Upper lobe of left lung (tissue), 6 donors: ENCODE measurements at places on chromosomes 12 and 14. TPM values are rescaled to one million over a fixed set of nuclear protein-coding genes. Genes with fewer than 3 reads are reported as not detected.

GRCh38 chr12:121176826-121177529 is 33.0 kb upstream of the P2RX4 start:
- H3K4me3 ChIP-seq, result no peak overlapping the region
- peak overlapping the region; percentile 26 for H3K27ac ChIP-seq
- no peaks in the 10 kb centered on the region for H3K27me3 ChIP-seq
- H3K36me3 ChIP-seq, result peaks cover 14% of the 10 kb centered on the region
- DNase-seq, result peak; percentile 33
- H3K4me1 ChIP-seq, result no peaks in the 10 kb centered on the region

- H3K27me3 ChIP-seq, result no peaks in the 10 kb centered on the region
- no peak overlapping the region for H3K4me3 ChIP-seq
- no peaks in the 10 kb centered on the region for H3K36me3 ChIP-seq
- H3K27ac ChIP-seq, result no peak overlapping the region
Measured at GRCh38 chr12:21710958-21711775, 53.5 kb upstream of the LDHB start.

DNA sequence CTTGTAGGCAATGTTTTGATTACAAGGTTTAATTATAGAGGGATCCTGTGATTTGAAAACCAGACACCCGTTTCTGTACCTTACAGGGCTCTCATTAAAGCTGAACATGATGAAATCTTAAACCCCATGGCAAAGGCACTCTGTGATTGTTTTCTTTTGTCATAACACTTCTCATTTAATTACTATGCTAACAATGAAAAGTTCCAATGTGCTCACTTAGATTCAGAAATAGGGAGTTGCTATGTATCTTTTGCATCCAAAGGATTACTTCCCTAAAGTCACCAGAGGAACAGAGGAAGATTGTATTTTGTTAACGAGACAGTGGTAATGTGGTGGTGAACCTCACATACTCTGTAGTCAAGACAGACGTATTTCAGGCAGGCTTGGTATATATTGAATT is 81.5 kb upstream of the MYF6 start:
- H3K27me3 ChIP-seq, result no peaks in the 10 kb centered on the region
- H3K4me1 ChIP-seq, result no peaks in the 10 kb centered on the region
- H3K4me3 ChIP-seq, result no peak overlapping the region
- no peak for DNase-seq
- H3K27ac ChIP-seq, result no peak overlapping the region
- no peaks in the 10 kb centered on the region for H3K36me3 ChIP-seq

The KRT1 gene
- not detected for total RNA-seq

- no peak overlapping the region for H3K4me3 ChIP-seq
- no peaks in the 10 kb centered on the region for H3K27me3 ChIP-seq
- H3K4me1 ChIP-seq, result no peaks in the 10 kb centered on the region
- H3K27ac ChIP-seq, result no peak overlapping the region
Measured at GRCh38 chr14:77212097-77212870, 30.7 kb downstream of the TMEM63C start.

- H3K36me3 ChIP-seq, result no peaks in the 10 kb centered on the region
- H3K27ac ChIP-seq, result no peak overlapping the region
- no peak for DNase-seq
- no peaks in the 10 kb centered on the region for H3K4me1 ChIP-seq
Measured at GRCh38 chr12:114248527-114248926, 157.4 kb downstream of the TBX5 start.

- no peaks in the 10 kb centered on the region for H3K27me3 ChIP-seq
- no peaks in the 10 kb centered on the region for H3K4me1 ChIP-seq
- DNase-seq, result no peak
- H3K36me3 ChIP-seq, result no peaks in the 10 kb centered on the region
- no peak overlapping the region for H3K27ac ChIP-seq
Measured at GRCh38 chr14:80930836-80931389, 10.6 kb downstream of the CEP128 start.

The PTCSC3 gene
- total RNA-seq, result 0.83 TPM

DNA sequence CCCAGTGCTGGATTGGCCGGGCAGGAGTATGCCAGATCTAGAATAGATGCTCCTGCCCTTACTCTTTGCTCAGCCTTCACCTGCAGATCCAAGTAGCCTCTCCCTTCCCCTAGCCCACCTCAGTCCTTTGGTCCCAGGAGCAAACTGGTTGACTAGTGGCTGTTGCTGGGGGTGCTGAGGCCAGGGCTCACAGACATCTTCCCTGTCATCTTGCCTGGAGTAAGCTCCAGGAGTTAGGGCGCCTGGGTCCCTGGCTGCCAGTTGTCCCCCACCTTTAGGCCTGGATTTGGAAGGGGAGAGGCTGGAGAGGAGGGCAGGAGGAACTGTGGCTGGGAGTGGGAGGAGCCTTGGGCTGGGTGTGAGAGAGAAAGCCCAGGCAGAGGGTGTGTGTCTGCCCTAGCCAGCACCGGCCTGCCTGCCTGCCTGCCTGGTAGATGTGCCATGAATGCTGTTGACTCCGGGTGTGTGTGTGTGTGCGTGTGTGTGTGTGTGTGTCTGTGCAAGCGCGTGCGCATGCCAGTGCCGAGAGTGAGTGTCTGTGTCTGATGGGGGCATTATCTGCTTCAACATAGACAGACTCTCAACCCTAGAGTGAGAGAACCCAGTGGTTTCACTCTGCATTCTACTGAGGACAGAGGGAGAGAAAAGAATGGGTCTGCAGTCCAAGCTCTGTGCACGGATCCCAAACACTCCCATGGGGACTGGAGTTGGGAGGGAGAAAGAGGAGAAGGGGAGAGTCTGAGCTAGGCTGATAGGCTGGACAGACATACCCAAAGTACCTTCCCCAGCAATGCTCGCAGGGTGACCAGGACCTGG is 845 bp upstream of the RARG start:
- no peak for DNase-seq
- no peaks in the 10 kb centered on the region for H3K36me3 ChIP-seq
- H3K4me3 ChIP-seq, result no peak overlapping the region
- H3K4me1 ChIP-seq, result peaks cover 48% of the 10 kb centered on the region
- peak overlapping the region; percentile 84 for H3K27ac ChIP-seq
- no peaks in the 10 kb centered on the region for H3K27me3 ChIP-seq

The KLHL33 gene
- not detected for total RNA-seq

DNA sequence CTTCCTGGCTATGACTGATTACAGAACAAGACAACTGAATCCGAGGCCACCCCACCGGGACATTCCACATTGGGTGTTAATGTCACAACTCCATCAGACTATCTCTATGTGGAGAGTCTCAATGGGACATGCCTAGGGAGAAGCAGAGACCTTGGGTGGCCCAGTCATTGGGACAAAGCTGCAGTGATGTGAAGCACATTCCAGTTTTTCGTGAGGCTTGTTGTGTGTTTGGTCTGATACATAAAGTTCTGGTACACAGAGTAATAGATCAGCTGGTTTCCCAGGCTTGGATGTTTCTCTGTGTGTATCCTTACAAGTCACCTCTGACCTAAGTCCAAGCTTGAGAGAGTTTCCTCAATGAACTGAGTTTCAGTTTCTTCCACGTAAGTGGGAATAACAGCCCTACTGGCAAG is 42.3 kb downstream of the CPM start:
- no peaks in the 10 kb centered on the region for H3K36me3 ChIP-seq
- no peaks in the 10 kb centered on the region for H3K27me3 ChIP-seq
- no peak for DNase-seq

- H3K27ac ChIP-seq, result no peak overlapping the region
- no peak for DNase-seq
- H3K4me1 ChIP-seq, result peaks cover 11% of the 10 kb centered on the region
- H3K36me3 ChIP-seq, result no peaks in the 10 kb centered on the region
- no peaks in the 10 kb centered on the region for H3K27me3 ChIP-seq
- no peak overlapping the region for H3K4me3 ChIP-seq
Measured at GRCh38 chr14:103861413-103862392, 14.3 kb upstream of the PPP1R13B start.

The ACOT4 gene
- not detected for total RNA-seq

- H3K27ac ChIP-seq, result no peak overlapping the region
- H3K36me3 ChIP-seq, result no peaks in the 10 kb centered on the region
- H3K27me3 ChIP-seq, result no peaks in the 10 kb centered on the region
- peaks cover 3% of the 10 kb centered on the region for H3K4me1 ChIP-seq
Measured at GRCh38 chr12:71125949-71126348, 31.9 kb downstream of the TSPAN8 start.

GRCh38 chr14:90053044-90053443 is 8.8 kb upstream of the KCNK13 start:
- H3K4me1 ChIP-seq, result no peaks in the 10 kb centered on the region
- no peak overlapping the region for H3K27ac ChIP-seq
- no peak for DNase-seq
- no peaks in the 10 kb centered on the region for H3K36me3 ChIP-seq

- H3K36me3 ChIP-seq, result no peaks in the 10 kb centered on the region
- no peak for DNase-seq
- H3K4me1 ChIP-seq, result peaks cover 9% of the 10 kb centered on the region
- H3K27ac ChIP-seq, result no peak overlapping the region
- no peak overlapping the region for H3K4me3 ChIP-seq
Measured at GRCh38 chr12:52413202-52413601, 7.1 kb upstream of the KRT82 start.

- no peaks in the 10 kb centered on the region for H3K4me1 ChIP-seq
- H3K27me3 ChIP-seq, result no peaks in the 10 kb centered on the region
- no peak for DNase-seq
- no peaks in the 10 kb centered on the region for H3K36me3 ChIP-seq
- H3K4me3 ChIP-seq, result no peak overlapping the region
Measured at GRCh38 chr12:94666158-94666557, 15.8 kb upstream of the TMCC3 start.

GRCh38 chr12:130427381-130427887 is 89.7 kb downstream of the PIWIL1 start:
- no peaks in the 10 kb centered on the region for H3K27me3 ChIP-seq
- DNase-seq, result peak; percentile 15
- H3K36me3 ChIP-seq, result no peaks in the 10 kb centered on the region
- no peak overlapping the region for H3K27ac ChIP-seq
- no peaks in the 10 kb centered on the region for H3K4me1 ChIP-seq

GRCh38 chr12:68377881-68378280 is 45.7 kb upstream of the MDM1 start:
- H3K4me3 ChIP-seq, result no peak overlapping the region
- DNase-seq, result no peak
- H3K4me1 ChIP-seq, result peaks cover 39% of the 10 kb centered on the region

DNA sequence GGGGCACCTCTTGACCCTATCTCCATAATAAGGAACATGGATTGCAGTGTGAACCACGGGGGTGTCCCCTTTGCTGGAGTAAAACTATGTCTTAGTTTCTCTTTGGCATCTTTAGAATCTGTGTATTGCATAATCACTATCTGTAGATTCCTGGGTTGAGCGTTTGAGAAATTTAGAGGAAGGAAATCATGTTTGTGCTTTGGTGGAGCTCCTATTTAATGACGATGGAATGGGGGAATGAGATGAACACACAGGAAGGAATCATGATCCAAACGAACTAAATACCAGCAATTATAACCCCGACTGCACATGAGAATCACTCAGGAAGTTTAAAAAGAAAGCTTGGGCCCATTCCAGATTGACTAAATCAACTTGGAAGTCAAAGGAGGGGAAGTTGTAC is 1.3 kb upstream of the MYG1 start:
- peaks cover 34% of the 10 kb centered on the region for H3K36me3 ChIP-seq
- no peaks in the 10 kb centered on the region for H3K27me3 ChIP-seq
- H3K4me3 ChIP-seq, result no peak overlapping the region
- DNase-seq, result no peak

DNA sequence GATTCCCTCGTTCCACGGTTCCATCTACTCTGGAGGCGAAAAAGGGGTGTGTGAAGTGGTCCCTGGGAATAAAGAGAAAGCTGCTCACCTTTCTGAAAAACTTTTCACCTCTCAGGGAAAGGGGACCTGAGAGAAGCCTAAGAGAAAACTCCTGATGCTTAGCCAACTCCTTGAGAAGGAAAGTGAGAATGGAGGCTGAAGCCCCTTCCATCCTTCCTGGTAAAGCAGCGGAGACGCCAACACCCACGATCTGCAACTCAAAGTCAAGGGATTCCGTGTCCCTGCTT is 110.0 kb downstream of the ARF6 start:
- H3K27ac ChIP-seq, result peak overlapping the region; percentile 91
- peak overlapping the region; percentile 61 for H3K4me3 ChIP-seq
- H3K27me3 ChIP-seq, result no peaks in the 10 kb centered on the region
- H3K36me3 ChIP-seq, result no peaks in the 10 kb centered on the region
- no peak for DNase-seq
- peaks cover 46% of the 10 kb centered on the region for H3K4me1 ChIP-seq

DNA sequence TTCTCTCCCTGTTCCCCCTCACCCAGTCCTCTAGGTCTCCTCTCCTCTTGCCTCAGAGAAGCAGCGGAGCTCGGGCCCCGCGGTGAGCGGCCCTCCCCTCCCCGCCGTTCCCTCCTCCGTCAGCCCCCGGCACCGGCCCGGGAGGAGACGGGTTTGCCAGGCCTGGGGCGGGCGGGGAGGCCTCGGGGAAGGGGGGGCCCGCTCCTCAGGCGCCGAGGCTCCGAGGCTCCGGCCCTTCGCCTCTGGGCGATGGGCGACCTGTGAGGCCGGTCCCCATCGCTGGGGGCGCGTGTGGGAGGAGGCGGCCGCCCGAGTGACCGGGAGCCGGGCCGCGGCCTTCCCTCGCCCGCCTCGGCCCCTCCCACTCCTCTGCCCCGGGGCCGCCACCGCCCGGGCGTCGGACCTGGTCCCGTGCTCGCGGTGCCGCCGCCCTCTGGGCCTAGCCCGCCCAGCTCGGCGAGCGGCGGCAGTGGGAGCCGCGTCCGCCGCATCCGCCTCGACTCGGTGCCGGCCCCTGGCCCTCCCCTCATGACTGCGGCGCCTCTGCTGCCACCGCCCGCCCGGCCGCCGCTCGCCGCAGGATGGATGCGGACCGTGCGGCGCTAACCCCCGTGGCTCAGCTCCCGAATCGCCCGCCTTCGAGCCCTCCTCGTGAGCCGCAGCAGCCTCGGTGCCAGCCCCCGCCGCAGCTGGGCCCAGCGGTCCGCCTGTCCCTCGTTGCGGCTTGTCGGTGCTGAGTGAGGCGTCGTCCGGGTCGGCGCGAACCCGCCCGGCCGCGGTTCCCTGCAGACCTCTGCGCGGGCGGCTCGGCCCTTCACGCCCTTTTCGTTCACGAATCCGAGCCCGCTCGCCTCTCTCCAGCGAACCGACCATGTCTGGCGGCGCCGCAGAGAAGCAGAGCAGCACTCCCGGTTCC is 574 bp downstream of the WNK1 start:
- H3K27me3 ChIP-seq, result no peaks in the 10 kb centered on the region
- H3K27ac ChIP-seq, result peak overlapping the region; percentile 94

DNA sequence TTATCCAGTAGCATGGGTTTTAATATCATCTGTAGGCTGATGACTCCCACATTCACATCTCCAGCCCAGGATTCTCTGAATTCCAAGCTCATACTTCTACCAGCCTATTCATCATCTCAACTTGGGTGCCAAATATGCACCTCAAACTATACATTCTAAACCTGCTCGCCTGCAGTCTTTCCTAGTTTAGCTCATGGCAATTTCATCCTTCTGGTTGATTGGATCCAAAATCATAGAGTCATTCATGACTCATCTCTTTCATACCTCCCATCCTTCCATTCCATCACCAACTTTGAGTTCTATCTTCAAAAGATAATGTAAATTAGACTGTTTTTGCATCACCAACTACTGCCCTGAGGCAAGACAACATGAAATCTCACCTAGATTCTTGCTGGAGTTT is 99.7 kb upstream of the EGLN3 start:
- no peaks in the 10 kb centered on the region for H3K4me1 ChIP-seq
- H3K27ac ChIP-seq, result no peak overlapping the region
- no peak overlapping the region for H3K4me3 ChIP-seq
- no peak for DNase-seq
- H3K36me3 ChIP-seq, result no peaks in the 10 kb centered on the region

The RNASE11 gene
- not detected for total RNA-seq
